ENCODE measurements at places on chromosomes 1 and 21. TPM values are rescaled to one million over a fixed set of nuclear protein-coding genes. Genes with fewer than 3 reads are reported as not detected.

Gene LCE2C
- not detected for total RNA-seq

Gene HPCA
- total RNA-seq = not detected

Gene ST6GALNAC5
- total RNA-seq = 2.1 TPM

Gene VHLL
- 0.49 TPM for total RNA-seq

Gene FBXO28
- total RNA-seq = 110 TPM

Gene CFH
- total RNA-seq = 31.6 TPM

Gene OR2T11
- not detected for total RNA-seq
